ENCODE measurements at places on chromosomes 12 and 14.

DNA sequence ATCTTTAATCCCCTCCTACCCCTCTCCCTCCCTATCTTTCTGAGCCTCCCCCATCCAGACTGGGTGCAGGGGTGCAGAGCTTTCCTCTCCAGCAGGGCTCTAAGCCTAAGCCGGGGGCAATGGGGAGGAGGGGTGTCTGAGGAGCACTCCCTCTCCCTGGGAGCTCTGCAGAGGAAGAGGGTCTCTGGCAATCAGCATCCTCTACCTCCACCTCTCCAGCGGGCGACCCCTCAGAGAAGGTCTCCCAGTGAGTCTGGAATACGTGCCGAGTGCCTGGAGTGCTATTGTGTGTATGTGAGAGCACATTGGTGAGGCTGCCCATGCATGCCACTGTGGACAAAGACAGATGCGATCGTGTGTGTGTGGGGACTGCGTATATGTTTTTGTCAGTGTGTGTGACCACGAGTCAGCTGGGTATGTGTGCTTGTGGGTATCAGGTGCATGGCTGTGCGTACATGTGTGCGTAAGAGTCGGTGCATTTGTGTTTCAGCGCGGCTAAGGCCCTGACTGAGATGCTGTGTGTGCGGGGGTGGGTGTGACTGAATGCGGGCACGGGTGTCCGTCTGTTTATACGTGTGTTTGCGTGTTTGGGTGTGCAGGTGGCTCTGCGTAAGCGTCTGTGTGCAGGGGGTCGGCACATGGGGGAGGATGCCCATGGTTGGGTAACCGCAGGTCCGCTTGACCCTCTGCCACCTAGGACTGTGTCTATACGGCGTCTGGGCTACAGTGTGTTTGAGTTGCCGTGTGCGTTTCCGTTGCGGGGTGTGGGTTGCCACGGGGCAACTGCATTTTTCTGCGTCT is 905 bp upstream of the DLK1 start:
- DNase-seq = no peak

DNA sequence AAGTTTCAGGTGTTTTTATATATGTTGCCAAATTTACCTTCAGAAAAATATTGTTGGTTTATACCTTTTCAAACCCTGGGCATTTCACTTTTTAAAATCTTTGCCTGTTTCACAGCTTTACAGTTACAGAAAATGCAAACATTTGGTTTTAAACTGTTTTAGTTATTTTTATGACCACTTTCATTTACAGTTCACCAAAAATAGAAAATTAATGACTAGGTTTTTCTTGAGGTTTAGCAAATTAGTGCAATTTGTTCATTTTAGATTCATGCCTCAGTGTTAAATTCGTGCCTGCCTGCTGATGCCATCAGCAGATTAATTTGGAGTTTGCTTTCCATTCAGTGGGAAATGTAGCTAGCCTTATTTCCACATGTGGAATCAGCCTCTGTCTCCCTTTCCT is 45.5 kb downstream of the RIC8B start:
- no peak for DNase-seq

GRCh38 chr12:127485528-127485927 is 781.4 kb upstream of the TMEM132C start:
- no peak for DNase-seq

DNA sequence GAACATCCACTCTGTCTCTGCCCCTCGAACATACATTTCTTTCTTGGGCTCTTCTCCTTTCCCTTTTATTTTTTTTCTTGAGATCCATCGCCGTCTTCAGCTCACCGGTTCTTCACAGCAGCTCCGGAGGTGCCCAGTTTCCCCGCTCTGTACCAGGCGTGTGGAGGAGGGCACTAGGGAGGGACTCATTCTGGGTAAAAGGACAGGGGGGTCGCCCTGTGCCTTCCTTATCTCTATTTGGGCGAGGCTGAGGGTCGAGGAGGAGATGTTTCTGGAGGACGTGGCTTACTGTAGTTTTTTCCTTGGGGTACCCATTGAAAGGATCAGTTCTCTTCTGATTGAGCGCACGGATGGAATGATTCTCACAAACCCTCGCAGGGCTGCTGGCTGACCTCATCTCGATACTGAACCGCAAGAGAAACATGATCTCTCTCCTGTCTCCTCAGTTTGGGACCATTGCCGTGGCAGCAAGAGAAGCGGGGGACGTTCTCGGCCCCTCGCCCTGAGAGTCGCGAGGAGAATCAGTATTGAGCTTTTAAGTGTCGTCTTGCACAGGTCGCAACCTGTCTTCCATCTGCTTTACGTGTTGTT is 386 bp downstream of the LIN52 start:
- DNase-seq = no peak

GRCh38 chr12:88245905-88246304 is 103.8 kb downstream of the TMTC3 start:
- DNase-seq = no peak

DNA sequence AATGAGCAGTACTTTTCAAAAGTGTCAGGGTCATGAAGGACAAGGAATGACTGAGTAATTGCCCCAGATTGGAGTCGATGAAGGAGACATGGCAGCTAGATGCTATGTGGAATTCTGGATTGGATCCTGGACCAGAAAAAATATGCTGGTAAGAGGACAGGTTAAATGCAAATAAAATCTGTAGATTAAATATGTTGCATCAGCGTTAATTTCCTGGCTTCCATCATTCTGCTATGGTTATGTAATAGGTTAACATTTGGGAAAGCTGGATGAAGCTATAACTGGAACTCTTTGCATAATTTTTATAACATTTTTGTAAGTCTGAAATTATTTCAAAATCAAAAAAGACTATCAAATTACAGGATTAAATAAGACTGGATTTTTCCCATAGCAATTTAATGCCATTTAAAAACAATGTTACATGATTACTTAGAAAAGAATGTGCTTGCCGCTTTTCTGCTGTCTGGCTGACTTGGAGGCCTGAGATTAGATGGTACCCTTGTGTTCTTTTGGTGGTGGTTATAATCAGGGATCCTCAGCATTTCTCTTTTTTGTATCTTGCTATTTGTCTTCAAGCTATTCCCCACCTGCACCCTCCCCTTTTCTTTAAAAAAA is 65.1 kb downstream of the FBXW8 start:
- no peak for DNase-seq

GRCh38 chr14:99475179-99475578 is 5.5 kb downstream of the SETD3 start:
- DNase-seq = no peak
